ENCODE measurements at places on chromosomes 2 and 18. TPM values are rescaled to one million over a fixed set of nuclear protein-coding genes. Genes with fewer than 3 reads are reported as not detected.

DNA sequence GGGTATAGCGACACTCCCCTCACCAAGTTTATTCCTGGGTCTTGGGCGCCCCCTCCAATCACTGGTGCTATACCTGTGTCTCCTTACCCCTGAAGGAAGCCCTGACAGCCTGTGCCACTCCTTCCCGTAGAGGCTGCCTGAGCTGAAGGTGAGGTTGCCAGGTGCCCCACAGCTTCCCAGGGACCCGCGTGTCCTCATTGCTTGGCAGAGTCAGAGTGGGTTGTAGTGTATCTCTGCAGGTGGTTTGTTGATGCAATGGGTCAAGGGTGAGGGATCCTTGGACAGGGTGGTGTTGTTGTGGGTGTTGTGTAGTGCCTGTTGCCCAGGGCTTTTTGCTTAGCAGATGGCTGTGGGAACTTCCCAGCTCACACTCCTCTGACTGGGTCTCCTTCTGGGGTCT, 438.7 kb upstream of the FSIP2 start:
- no peak for DNase-seq

The AGAP1 gene
- 0.95 TPM for total RNA-seq

The CD226 gene
- 19.9 TPM for total RNA-seq

- no peak for DNase-seq
Measured at GRCh38 chr2:55732854-55733253, 39.2 kb upstream of the PNPT1 start.

DNA sequence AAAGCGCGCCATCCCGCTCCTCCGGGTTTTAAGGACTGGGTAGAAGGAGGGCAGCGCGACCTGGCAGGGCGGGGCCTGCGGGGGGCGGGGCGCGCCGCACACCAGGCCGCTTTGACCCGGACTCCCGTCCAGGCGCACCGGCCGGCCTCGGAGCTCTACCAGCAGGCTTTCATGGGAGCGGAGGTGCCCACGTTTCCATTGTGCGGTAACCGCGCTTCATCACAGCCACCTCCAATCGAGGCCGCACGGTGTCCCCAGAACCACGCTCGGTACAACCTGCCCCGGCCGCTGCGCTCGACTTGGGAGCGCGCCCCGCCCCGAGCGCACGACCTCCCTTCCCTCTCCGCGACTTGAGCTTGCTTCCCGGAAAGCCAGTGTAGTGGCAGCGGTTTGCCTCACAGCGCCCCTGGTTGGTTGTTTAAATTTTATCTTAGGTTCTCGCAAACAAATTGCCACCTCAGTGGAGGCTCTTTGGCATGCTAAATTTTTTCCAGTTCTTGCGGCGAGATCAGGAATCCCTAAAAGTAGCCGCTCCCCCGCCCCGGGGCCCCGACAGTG, 280 bp upstream of the CYP1B1 start:
- peak; percentile 77 for DNase-seq

GRCh38 chr2:1736997-1737480, 7.3 kb downstream of the PXDN start:
- no peak for DNase-seq

The DSC2 gene
- total RNA-seq: not detected

The MALL gene
- total RNA-seq: 0.38 TPM

DNA sequence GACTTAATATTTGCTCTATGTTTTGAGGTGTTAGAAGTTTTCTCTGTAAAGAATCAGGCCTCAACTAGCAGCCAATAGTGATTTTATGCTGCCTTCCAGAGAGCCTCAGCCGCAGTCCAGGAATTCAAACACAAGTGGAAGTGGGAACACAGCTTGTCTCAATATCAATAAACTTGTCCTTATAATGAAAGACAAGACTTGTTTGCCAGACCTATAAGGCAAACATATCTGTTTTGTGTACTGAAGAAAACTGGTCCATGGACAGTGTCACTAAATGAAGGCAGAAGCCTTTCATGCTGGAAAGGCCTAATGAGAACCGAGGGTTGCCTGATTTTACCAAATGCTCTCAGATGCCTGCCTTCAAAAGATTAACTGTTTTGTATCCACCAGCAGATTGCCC, 182.2 kb downstream of the EPHA4 start:
- no peak for DNase-seq

The IL1RN gene
- 1.2 TPM for total RNA-seq

DNA sequence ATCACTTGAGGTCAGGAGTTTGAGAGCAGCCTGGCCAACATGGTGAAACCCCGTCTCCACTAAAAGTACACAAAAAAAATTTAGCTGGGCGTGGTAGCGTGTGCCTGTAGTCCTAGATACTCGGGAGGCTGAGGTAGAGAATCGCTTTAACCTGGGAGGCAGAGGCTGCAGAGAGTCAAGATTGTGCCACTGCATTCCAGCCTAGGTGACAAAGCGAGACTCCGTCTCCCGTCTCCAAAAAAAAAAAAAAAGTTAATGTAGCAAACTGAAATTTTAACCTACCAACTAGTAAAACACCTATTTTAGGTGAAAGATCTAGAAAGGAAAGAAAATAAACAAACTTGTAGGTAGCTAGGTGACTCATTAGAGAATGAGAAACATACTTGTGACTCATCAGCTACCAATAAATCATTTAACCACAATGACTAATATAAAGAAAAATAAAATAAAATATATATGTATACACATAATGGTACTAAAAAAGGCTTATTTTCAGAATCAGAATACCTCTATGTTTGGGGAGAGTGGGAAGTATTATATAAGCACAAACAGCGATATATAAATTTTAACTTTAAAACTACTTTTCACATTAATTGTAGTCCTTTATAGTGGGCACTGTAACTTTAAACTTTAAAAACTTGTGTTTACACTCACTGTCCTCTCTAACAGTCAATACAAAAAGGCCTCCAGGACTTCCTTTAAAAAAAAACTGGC, 36.6 kb downstream of the DARS1 start:
- DNase-seq: peak; percentile 35

The RGPD3 gene
- total RNA-seq: not detected
